IMR-90 (cell line): ENCODE measurements at places on chromosomes 6 and 20. TPM values are rescaled to one million over a fixed set of nuclear protein-coding genes. Genes with fewer than 3 reads are reported as not detected.
A peak's percentile ranks its signal among the peaks of the same experiment; 100 is the strongest.

GTSF1L gene
- total RNA-seq, result not detected in 2 replicates

UBR2 gene
- 32.3 and 42.8 TPM in 2 replicates for total RNA-seq

RSPO3 gene
- not detected in 2 replicates for total RNA-seq

SLC12A5 gene
- total RNA-seq, result not detected in 2 replicates

SFTA2 gene
- total RNA-seq, result not detected in 2 replicates

ZNF133 gene
- 25.6 and 33.5 TPM in 2 replicates for total RNA-seq

RNF146 gene
- total RNA-seq, result 24.0 and 35.0 TPM in 2 replicates

OR12D3 gene
- not detected in 2 replicates for total RNA-seq

- no peak overlapping the region for H3K4me3 ChIP-seq
- DNase-seq, result peak; percentile 75
- H3K36me3 ChIP-seq, result no peaks in the 10 kb centered on the region
- no peaks in the 10 kb centered on the region for H3K27me3 ChIP-seq
Measured at GRCh38 chr6:30876039-30876730, 8.1 kb upstream of the DDR1 start.

- no peak overlapping the region for H3K27ac ChIP-seq
- no peaks in the 10 kb centered on the region for H3K36me3 ChIP-seq
- no peaks in the 10 kb centered on the region for H3K4me1 ChIP-seq
- no peak overlapping the region for H3K4me3 ChIP-seq
- no peak for DNase-seq
Measured at GRCh38 chr6:96152114-96152708, 136.4 kb downstream of the FUT9 start.

DNA sequence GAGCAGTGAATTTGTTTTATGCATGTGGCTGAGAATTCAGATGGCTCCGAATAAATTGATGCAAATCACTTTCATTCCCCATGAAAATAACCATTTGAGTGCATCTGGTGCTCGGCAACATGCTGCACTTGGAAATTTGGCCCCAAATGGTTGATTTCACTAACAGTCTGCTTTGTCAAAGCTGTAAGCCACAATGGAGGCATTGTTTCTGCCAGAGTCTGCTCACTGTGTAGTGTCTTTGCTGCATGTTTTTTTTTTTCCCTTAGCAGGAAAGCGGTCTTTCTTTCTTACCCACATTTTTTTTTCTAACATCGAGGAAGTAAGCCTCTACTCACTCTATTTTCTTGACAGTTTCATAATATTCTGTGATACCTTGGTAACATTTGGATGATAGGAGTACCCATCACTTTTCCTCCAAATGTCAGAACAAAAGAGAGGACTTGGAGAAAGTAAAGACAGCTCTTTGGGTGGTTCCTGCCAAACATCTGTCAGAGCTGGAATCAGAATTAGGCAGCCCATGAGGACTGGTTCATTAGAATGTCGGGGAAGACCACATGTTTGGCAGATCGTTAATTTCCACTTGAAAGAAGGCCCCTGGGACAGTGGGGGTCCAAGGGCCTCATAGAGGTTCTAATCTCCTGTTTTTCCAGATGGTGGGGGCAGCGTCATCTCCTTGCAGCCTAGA, 149.5 kb downstream of the DOK5 start:
- H3K36me3 ChIP-seq, result no peaks in the 10 kb centered on the region
- DNase-seq, result peak; percentile 6
- no peaks in the 10 kb centered on the region; the same call in 1 of the 2 replicates for H3K4me1 ChIP-seq
- H3K27ac ChIP-seq, result no peak overlapping the region

DNA sequence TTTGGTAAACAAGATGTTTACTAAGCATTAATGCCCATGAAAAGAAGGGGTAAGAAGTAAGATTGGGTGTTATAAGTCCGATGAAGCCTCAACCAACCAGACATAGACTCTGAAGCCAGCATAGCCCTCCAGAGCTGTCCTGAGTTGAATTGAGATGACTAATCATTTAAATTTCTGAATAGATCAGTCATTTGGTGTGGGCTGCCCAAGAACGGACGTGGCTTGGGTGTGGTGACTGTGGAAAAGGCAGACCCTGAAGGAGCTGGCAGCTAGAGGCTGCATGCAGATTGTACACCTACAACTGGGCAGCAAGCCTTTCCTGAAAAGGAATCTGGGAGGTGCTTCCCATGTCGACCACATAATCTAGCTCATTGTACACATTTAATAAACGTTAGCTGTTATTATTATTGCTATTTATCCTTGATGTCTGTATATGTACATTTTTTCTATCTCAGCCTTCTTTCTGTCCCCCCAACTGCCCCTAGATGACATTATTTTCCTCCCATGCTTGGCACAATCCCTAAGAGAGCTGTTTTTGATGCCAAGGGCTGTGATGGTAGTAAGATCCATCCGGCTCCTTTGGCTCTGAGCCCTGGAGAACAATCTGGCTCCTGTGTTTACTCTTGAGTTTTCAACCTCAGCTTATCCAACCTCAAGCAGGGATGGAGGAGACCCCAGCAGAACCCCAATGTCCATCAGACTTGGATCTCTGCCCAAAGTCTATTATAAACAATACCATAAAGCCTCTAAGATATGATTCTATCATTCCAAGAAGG, 57.6 kb upstream of the JAG1 start:
- H3K27ac ChIP-seq, result no peak overlapping the region
- peak; percentile 49 for DNase-seq
- peaks cover 16% of the 10 kb centered on the region for H3K4me1 ChIP-seq

- no peaks in the 10 kb centered on the region for H3K27me3 ChIP-seq
- no peak overlapping the region for H3K4me3 ChIP-seq
- H3K4me1 ChIP-seq, result no peaks in the 10 kb centered on the region
- no peak overlapping the region for H3K27ac ChIP-seq
- DNase-seq, result no peak
- H3K36me3 ChIP-seq, result no peaks in the 10 kb centered on the region
Measured at GRCh38 chr6:147724454-147724853, 216.0 kb downstream of the SAMD5 start.

- H3K27me3 ChIP-seq, result peaks cover 57% of the 10 kb centered on the region
- H3K4me3 ChIP-seq, result no peak overlapping the region
- H3K36me3 ChIP-seq, result no peaks in the 10 kb centered on the region
- DNase-seq, result no peak
Measured at GRCh38 chr6:33004940-33005339, 4.5 kb downstream of the HLA-DOA start.

GRCh38 chr6:92159046-92159445, 1260.3 kb downstream of the EPHA7 start:
- H3K36me3 ChIP-seq, result no peaks in the 10 kb centered on the region
- no peak overlapping the region for H3K4me3 ChIP-seq
- H3K27ac ChIP-seq, result no peak overlapping the region
- DNase-seq, result no peak
- no peaks in the 10 kb centered on the region for H3K4me1 ChIP-seq

- no peak for DNase-seq
- H3K27me3 ChIP-seq, result no peaks in the 10 kb centered on the region
- peaks cover 16% of the 10 kb centered on the region for H3K4me1 ChIP-seq
- peaks cover 19% of the 10 kb centered on the region for H3K36me3 ChIP-seq
Measured at GRCh38 chr6:52496631-52497030, 76.5 kb downstream of the EFHC1 start.

- H3K27ac ChIP-seq, result no peak overlapping the region
- H3K27me3 ChIP-seq, result peaks cover 2% of the 10 kb centered on the region; the same call in 1 of the 2 replicates
- peaks cover 5% of the 10 kb centered on the region; the same call in 1 of the 2 replicates for H3K4me1 ChIP-seq
- no peak overlapping the region for H3K4me3 ChIP-seq
Measured at GRCh38 chr6:150203871-150204545, 61.2 kb downstream of the PPP1R14C start.

- H3K27ac ChIP-seq, result no peak overlapping the region
- H3K36me3 ChIP-seq, result no peaks in the 10 kb centered on the region
- DNase-seq, result no peak
- H3K4me1 ChIP-seq, result no peaks in the 10 kb centered on the region
- no peaks in the 10 kb centered on the region for H3K27me3 ChIP-seq
Measured at GRCh38 chr20:44296011-44296410, 15.0 kb downstream of the FITM2 start.

- H3K36me3 ChIP-seq, result peaks cover 7% of the 10 kb centered on the region
- no peaks in the 10 kb centered on the region for H3K4me1 ChIP-seq
- no peak overlapping the region for H3K27ac ChIP-seq
- no peaks in the 10 kb centered on the region for H3K27me3 ChIP-seq
- H3K4me3 ChIP-seq, result no peak overlapping the region
Measured at GRCh38 chr6:150840185-150840584, 25.3 kb upstream of the MTHFD1L start.

DNA sequence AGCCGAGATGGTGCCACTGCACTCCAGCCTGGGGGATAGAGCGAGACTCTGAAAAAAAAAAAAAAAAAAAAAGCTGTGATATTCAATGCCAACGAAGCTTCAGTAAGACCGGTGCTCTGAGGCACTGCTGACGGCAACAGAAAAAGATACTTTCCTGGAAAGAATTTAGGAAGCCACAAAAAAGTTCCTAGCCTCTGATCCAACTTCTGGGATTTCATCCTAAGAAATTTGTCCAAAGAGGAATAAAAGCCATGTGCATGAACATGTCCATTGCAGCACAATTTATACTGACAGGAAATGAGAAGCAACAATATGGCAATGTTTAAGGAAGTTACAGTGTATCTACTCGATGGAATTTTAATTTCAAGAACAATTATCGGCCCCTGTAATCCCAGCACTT, 24.5 kb upstream of the CARMIL1 start:
- H3K4me1 ChIP-seq, result no peaks in the 10 kb centered on the region
- H3K27me3 ChIP-seq, result no peaks in the 10 kb centered on the region
- H3K36me3 ChIP-seq, result no peaks in the 10 kb centered on the region
- DNase-seq, result no peak
- H3K27ac ChIP-seq, result no peak overlapping the region

DNA sequence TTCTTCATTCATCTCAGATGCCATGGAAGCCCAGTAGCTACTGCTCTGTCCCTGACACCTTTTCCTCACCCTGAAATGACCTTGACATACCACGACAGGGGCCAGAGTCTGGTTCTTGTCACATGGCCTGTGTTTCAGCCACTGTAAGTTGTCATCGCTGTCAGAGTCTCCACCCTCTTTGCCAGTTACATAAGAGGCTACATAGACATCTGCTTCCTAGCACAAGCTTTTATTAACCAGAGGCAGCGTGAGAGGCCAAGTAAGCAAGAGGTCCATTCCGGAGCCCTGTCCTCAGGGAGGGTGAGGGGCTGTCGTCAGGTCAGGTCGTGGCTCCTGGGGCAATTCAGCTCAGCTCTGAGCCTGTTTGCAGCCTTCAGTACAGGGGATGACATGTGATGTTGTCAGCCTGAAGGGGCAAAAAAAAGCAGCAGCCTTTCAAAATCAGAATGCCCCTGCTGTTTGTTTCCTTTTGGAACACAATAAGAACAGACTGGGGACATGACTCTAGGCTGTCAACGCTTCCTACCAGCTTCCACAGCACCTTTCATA, 146.3 kb downstream of the MTFR2 start:
- H3K4me3 ChIP-seq, result no peak overlapping the region
- H3K27me3 ChIP-seq, result no peaks in the 10 kb centered on the region
- H3K27ac ChIP-seq, result peak overlapping the region; percentile 82
- peaks cover 5% of the 10 kb centered on the region; the same call in 1 of the 2 replicates for H3K36me3 ChIP-seq
- H3K4me1 ChIP-seq, result peaks cover 21% of the 10 kb centered on the region

DNA sequence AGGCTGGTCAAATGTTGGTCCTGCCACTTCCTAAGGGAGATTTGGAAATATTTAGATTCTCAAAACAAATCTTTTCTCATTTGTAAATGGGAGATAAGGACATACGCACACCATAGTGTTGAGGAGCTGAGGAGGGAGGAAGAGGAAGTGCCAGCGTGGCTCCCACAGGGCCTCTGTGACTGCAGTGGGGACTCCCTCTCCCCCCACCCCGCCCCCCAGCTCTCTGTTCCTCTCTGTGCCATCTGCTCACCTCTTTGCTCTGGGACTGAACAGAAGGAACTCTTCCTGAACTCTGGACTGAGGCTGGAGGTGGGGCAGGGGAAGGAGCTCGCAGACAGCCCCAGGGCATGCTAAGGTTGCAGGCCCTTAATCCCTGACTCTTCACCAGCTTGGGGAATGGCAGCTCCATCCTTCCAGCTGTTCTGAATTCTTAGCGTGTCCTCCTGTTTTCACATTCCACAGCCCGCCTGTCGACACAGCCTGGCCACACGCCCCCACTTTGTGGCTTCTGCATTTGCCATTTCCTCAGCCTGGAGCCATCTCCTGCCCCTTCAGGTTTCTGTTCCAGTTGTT, 11.4 kb downstream of the DDX27 start:
- H3K27ac ChIP-seq, result no peak overlapping the region
- H3K27me3 ChIP-seq, result no peaks in the 10 kb centered on the region

DNA sequence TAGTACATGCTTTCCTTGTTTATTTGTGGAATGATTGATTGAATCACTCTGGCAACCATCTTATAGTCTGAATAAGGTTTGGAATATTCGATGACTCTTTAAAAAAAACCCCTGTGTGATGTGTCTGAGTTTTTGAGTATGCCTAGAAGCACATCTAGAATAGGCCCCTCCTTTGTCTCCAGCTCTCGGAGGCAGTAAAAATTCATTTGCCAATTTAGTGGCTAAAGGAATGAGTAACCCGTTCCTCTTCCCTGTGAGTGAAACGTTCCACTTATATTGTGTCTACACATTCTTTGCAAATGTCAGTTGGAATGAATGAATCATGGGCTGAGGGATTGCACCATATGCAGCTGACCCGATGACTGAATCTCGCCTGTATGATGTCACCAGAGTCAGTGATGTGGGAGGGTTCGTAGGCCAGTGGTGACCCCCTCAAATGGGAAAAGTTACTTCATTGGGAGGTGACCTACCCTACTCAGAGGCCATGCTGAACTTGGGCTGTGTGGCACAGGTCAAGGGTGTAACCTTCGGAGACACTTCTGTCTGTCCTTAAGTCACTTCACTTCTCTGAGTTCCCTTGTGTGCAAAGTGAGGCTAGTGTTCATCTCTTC, 21.6 kb downstream of the MOCS3 start:
- H3K27ac ChIP-seq, result peak overlapping the region; percentile 88
- no peaks in the 10 kb centered on the region for H3K27me3 ChIP-seq
- H3K36me3 ChIP-seq, result no peaks in the 10 kb centered on the region
- DNase-seq, result peak; percentile 100
- H3K4me3 ChIP-seq, result no peak overlapping the region
- peaks cover 24% of the 10 kb centered on the region for H3K4me1 ChIP-seq

DNA sequence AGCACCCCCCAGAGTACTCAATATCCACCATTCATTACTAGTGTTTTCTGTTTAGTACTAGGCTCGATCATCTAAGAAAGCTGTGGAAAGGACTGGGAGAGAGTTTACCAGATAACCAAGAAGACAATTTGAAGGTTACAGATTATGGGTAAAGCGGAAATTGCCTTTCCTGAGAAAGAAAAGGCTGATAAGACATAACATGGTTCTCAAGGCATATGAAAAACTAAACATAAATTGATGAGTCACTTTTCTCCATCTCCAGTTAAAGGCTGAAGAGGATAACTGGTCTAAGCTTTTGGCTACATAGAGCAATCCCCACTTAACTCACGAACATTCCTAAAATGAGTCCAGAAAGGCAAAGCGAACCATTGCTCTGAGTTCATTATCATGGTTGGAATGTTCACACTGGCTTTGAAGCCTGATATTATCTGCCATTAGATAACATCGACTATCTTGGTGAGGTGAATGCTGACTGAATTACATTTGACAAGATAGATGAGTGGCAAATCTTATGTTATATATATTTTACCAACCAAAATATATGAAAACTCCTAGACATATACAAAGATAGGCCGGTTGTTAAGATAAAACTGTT, 65.8 kb downstream of the BTBD9 start:
- H3K27ac ChIP-seq, result no peak overlapping the region
- no peaks in the 10 kb centered on the region for H3K4me1 ChIP-seq

DNA sequence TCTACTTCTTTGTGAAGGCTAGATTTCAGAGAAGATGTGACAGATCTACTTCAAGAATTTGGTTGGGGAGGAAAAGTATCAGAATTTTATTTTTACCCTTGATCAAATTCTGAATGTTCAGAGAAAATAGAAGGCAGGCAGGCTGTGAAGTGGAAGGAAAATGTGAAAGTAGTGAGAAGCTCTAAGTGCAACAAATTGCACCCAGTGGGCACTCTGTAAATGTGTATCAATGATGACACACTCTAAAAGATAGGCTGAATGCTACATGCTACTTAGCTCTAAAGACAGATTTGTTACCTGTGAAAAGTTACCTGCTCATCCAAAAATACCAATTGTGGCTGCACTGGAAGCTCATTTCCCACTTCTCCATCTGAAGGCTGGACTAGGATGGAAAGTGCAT, 438.6 kb downstream of the PKHD1 start:
- H3K27me3 ChIP-seq, result no peaks in the 10 kb centered on the region
- no peak overlapping the region for H3K4me3 ChIP-seq
